ENCODE measurements at places on chromosomes 2 and 18.

DNA sequence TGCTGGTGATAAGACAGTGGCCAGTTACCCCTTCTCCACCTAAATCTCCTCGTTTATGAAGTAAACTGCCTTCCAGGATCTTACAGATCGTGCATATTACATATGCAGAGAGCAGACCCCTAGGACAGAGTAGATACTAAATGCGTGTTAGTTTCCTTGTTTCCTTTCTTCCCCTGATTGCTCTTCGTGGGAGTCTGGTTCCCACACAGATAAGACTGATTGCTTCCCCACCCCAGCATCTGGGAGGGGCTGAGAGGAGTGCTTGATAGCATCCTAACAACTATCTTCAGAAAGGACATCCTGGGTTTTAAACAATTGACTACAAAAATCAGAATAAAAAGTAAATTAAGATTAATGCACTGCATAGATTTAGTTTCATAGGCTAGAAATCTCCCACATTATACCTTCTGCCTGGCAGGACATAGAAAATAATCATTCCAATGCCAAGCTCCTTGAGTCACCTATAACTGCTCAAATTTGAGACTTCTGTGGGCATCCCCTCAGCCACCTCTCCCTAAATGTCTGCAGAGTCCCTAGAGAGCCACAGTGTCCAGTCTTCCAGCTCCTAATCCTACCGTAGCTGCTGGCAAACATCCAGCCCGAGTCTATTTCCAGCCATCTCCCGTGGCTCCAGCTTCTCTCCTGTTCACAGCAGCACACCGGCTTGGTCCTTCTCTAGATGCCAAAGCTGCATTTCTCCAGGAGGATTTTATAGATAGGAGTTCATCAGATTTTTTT is 128.3 kb downstream of the LRRC30 start:
- DNase-seq = no peak

DNA sequence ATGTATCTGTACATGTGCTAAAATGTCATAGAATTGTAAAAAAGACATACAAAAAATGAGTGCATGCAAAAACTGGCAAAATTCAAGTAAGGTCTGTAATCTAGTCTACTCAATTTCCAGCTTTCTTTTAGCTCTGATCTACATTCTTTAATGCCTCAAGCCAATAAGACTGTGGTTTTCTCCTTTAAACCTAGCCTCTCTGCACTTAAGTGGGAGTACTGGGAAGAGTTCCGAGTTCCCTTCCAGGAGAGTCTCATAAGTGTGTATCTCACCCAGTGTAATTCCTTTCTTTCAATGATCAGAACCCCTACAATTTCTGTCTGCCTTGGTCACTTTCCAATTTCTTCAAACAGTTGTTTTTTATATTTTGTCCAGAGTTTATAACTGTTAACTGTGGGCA is 150.1 kb downstream of the PTRHD1 start:
- DNase-seq = no peak

DNA sequence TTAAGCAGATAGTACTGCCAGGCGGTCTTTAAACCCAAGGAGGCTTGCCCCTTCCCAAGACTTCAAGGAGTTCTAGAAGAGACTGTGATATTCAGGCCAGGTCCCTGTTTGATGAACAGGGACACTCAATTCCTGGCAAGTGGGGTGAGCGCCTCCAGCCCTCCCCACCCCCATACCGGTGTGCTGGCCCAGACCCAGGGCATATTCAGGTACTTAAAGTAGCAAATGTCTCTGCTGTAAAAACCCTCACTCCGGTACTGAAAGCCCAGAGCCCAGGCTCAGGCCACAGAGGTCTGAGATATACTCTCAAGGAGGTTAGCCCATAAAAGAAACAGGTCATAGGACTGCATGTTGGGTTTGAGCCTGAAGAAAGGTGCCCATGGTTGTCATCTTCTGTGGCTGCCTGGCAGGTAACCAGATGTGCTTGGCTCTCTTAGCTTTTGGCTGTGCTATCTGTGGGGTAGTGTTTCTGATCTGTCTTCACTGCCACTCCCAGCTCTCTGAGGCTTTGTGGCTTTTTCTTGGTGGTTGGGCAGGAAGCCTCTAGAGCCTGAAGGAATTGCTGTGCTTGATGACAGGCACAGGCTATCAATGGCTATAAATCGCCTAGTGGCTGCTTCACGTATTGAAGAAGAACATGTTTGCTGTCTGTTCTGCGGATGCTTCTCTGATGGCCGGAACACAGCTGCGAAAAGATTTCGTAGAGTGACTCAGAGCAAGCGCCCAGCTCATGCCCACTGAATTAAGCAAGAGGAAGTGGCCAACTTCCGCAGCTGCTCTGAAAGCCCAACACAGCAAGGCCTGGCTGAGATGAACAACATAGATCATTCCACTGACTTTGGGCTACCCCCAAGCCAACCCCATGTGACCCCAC is 63.3 kb upstream of the ALPP start:
- DNase-seq = no peak

- no peak for DNase-seq
These were observed 106.3 kb upstream of the GLI2 start for GRCh38 chr2:120629241-120629895.

- no peak for DNase-seq
These were observed 38.8 kb downstream of the INHBB start for GRCh38 chr2:120384486-120385354.

- no peak for DNase-seq
These were observed 5.0 kb upstream of the MEIS1 start for GRCh38 chr2:66429693-66430504.

DNA sequence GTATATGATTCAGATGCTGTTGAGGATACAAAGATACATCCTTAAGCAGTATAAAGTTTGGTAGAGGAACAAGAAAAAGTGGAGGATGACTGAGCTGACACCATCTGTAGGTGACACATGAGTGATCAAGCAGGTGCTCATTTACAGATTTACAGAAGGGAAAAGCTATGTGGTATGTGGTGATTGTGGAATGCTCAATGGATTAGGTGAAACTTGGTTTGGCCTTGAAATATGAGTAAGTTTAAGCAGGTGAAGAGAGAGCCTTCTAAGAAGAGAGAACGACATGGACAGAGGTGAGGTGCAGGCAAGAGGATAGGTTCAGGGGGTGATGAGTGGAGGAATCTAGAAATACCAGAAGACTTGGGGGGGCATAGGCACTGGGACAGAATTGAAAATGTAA is 5.9 kb downstream of the ASXL3 start:
- no peak for DNase-seq

DNA sequence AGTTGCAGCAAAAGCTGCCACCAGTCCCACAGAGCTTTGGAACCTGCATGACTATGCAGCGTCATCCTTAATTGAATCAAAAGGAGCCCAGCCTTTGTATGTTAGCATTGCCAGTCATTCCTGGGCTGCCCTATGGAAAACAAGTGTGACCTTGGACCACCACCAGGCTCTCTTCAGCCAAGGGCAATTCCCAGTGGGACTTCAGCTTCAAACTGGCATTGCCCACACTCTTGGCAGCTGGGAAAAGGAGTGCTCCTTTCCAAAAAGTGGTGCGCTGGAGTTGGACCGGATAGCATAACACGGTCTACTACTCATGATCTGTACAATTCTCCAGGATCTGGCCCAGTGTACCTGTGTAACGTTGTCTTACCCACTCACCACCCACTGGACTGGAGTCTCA is 259.5 kb downstream of the MREG start:
- DNase-seq = no peak

- no peak for DNase-seq
These were observed 27.5 kb downstream of the GAREM1 start for GRCh38 chr18:32443033-32443705.

DNA sequence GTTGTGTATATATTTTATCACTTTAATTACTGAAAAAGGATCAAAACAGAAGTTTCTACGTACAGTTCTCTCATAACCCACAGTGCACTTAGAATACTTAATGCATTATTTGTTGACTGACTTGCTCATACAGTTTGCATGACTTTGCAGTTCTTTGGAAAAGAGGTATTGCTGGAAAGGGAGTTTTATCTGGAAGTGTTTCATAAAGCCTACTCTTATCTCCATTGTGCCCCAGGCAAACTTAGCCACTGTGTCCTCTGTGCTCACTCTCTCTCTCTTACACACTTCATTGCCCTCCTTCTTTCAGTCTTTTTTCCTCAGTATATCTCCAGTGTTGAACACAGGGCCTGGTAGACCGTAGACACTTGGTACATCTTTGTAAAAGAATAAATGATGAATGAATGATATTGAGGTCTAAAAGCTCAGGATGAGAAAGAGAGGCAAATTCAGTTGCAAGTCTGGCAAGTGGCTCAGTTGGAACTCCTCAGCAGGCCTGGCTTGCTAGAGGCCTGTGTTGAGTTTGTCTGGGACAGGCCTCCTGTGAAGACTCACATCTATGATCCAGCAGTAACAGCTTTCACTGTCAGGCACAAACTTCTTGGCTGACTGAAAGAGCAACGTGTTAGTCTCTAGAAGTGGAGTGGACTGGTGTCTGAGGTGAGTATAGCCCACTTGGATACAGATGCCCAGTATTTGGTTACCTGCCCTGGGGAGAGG is 56.1 kb downstream of the SETBP1 start:
- DNase-seq = no peak

All from DMS153 (cell line).